ENCODE measurements at places on chromosomes 5 and 9. TPM values are rescaled to one million over a fixed set of nuclear protein-coding genes. Genes with fewer than 3 reads are reported as not detected.

ENHO gene
- not detected for total RNA-seq

COMMD10 gene
- total RNA-seq: 62.6 TPM

TCF7 gene
- 11.8 TPM for total RNA-seq

DNA sequence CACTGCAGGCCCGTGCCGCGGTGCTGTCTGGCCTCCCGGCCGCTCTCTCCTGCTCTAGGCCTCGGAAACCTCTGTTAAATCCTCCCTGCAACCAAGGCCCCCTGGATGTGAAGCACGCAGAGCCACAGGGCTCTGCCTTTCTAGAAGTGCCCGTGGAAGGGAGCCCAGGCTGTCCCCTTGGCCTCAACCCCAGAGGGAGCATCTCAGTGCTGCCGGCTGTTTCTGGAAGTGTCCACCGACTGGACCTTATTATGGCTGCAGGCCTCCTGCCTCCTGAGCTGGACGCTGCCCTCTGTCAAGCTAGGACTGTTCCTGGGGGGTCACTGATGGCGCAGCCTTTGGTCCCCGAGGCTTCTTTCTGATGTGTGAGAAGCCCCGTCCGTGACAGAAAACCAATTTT is 40.4 kb upstream of the PHYKPL start:
- H3K4me1 ChIP-seq: peaks cover 21% of the 10 kb centered on the region
- no peaks in the 10 kb centered on the region for H3K27me3 ChIP-seq
- DNase-seq: no peak
- H3K36me3 ChIP-seq: no peaks in the 10 kb centered on the region

DNA sequence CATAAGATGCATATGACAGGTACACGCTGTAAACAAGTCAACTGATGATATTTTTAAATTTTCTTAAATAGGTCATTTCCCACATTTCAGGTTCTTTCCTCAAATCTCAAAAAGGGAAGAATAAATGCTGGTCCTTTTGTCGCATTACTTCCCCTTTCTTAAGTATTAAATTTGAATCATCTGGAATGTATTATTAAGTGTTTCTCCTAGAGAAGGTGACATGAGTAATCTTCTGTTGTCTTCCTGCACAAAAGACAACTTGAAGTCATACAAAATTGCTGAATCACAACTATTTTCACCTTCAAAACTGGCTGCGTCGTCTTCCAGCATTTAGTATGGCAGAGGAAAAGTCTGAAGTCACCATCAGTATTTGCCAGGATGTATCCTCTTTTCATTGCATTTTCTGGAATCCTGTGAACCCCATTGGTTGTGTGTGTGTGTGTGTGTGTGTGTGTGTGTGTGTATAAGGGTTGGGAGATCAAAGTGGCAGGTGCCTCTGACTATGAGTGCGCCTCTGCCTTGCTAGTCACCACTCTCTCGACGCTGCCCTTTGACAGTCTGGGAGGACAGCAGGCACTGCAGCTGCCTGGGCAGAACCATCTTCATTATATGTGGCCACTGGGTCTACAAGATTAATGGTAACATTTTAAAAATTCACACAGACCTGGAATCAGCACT is 86.9 kb downstream of the MVB12B start:
- H3K27me3 ChIP-seq: no peaks in the 10 kb centered on the region
- DNase-seq: no peak
- peaks cover 20% of the 10 kb centered on the region for H3K4me1 ChIP-seq
- H3K4me3 ChIP-seq: no peak overlapping the region
- no peak overlapping the region for H3K27ac ChIP-seq

DNA sequence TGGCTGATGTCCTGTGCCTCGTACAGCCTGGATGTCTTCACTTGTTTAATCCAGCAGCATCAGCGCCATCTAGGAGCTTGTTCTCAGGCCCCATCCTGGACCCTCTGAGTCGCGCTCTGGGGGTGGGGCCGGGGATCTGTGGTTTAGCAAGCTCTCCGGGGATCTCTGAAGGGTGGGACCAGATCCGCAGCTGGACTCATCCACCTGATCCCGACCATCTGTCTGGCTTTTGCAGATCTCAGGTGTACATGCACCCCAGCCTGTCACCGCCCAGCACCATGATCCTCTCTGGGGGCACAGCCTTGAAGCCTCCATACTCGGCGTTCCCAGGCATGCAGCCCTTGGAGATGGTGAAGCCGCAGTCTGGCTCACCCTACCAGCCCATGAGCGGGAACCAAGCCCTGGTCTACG is 15.1 kb upstream of the POMT1 start:
- H3K27me3 ChIP-seq: no peaks in the 10 kb centered on the region
- no peaks in the 10 kb centered on the region for H3K4me1 ChIP-seq
- no peak for DNase-seq
- H3K4me3 ChIP-seq: no peak overlapping the region

DNA sequence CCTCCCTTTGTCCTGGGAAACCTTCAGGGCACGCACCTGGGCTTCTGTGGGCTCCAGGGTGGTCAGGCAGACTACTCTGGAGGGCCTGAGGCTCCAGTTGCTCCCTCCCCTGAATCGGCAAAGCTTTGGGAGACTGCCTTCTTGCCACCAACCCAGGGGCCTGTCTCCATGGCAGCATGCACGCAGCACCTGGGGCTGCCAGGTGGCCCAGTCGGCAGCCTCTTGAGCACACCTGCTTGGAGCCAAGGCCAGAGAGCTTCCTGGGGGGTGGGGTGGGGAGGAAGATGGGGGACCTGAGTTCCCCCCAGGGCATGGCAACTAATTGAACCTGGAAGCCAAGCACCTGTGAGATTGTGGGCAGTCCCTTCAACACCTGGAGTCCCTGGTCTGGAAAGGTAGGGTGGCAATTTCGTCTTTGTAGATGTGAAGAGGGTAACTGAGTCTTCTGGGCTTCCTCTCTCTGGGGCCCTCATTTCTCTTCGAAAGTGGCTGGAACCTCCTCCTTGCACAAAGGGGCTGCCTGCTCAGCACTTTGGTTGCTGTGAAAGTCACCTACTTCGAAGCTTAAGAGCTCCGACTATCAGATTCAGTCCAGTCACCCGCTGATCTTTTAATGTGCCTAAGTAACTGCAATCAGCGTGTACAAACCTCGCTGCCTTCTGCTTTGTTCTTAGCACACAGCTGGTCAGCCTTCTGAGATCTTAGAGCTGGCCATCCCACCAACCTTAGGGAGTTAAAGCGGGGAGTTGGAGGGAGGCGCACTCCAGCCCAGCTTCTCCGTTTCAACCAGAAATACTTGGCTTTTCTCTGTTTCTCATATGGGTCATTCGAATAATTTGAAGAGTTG is 4.0 kb downstream of the RNF183 start:
- H3K27ac ChIP-seq: no peak overlapping the region
- DNase-seq: no peak
- no peaks in the 10 kb centered on the region for H3K4me1 ChIP-seq
- no peak overlapping the region for H3K4me3 ChIP-seq

GRCh38 chr5:151896031-151896691 is 28.5 kb downstream of the GLRA1 start:
- H3K36me3 ChIP-seq: no peaks in the 10 kb centered on the region
- no peaks in the 10 kb centered on the region for H3K27me3 ChIP-seq
- peak; percentile 9 for DNase-seq
- H3K27ac ChIP-seq: no peak overlapping the region

DNA sequence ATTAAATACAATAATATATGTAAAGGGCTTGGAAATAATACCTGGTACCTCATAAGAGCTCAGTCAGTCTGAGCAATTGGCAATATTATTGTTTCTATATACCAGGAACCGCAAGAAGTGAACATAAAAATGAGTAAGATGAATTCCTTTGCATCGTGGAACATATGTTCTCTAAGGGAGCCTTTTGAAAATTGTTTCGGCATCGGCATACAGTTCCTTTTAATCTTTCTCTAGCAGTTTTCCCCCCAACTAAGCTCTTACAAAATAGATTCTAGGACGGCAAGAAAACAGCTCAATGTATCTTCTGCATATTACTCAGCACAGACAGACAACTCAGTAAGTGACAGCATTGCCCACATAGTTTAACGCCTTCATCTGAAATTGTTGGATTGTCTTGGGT is 426.6 kb upstream of the WWC1 start:
- no peak overlapping the region for H3K4me3 ChIP-seq
- H3K27ac ChIP-seq: no peak overlapping the region

DNA sequence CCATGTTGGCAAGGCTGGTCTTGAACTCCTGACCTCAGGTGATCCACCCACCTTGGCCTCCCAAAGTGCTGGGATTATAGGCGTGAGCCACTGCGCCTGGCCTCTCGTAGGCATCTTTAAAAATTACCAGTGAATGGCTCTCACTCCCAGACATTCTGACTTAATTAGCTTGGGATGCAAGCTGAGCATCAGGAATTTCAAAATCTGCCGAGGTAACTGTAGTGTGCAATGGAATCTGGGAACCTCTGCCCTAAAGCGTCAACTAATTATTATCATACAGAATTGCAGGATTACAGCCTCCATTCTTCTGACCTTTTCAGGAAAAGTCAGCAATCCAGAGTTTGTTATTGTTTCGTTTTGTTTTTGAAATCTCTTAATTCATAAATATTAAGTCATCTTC is 213.4 kb upstream of the DMAC1 start:
- H3K4me1 ChIP-seq: no peaks in the 10 kb centered on the region
- no peaks in the 10 kb centered on the region for H3K27me3 ChIP-seq
- H3K36me3 ChIP-seq: no peaks in the 10 kb centered on the region
- no peak overlapping the region for H3K27ac ChIP-seq

DNA sequence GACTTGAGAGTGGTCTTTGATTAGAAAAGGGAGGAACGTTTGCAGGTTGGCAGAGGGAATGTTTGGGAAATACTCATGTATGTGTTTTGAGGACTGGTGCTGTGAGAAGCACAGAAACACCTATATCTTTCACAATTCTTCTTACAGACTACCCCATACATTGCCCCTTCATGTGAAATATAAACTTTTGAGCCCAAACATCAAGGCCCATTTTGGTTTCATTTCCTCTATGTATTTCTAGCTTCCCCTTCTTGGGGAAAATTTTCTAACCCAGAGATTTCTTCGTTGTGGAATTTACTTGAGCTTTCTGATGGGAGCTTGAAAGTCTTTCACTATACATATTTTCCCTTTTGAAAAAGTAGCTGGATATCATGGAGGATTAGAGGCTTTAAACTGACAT is 67.6 kb downstream of the FYB1 start:
- no peaks in the 10 kb centered on the region for H3K36me3 ChIP-seq
- no peaks in the 10 kb centered on the region for H3K27me3 ChIP-seq
- H3K4me1 ChIP-seq: no peaks in the 10 kb centered on the region
- no peak overlapping the region for H3K4me3 ChIP-seq

GRCh38 chr5:98865690-98866089 is 63.1 kb downstream of the CHD1 start:
- H3K27me3 ChIP-seq: no peaks in the 10 kb centered on the region
- H3K36me3 ChIP-seq: peaks cover 22% of the 10 kb centered on the region
- no peak for DNase-seq
- H3K27ac ChIP-seq: no peak overlapping the region
- H3K4me1 ChIP-seq: peaks cover 7% of the 10 kb centered on the region
- no peak overlapping the region for H3K4me3 ChIP-seq

DNA sequence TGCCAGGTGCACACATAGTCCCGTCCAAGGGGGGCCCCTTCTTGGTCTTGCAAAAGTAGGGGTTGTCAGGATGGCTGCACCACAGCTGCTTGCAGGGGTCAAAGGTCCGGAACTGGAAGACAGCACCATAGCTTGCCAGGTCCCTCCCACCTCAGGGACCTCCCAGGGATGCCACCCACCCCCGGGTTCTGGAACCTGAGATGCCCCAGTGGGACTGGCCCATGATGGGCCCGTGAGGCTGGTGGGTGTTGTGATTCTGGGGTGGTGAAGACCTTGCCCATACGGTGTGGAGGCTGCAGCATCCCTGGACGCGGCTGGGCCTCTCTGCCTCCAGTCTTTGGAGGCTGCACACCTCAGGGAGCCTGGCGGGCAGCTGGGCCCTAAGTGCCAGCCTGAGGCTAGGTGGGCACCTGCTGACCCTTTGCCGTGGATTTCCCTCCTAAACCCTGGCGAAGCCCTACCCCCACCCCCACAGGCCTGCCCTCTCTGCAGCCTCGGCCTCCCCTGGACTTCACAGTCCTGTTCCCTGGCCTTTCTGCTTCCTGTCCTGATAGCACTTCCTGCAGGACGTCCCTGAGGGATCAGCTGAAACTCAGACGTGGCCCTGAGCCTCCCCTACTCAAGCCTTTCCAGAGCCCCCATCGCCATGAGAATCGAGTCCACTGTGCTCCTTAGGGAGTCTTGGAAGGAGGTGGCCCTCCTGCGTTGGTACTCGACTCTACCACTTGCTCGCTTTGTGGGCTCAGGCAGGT is 92.1 kb downstream of the ZNF354C start:
- no peak overlapping the region for H3K4me3 ChIP-seq
- no peaks in the 10 kb centered on the region for H3K4me1 ChIP-seq
- no peak for DNase-seq
- no peak overlapping the region for H3K27ac ChIP-seq
- no peaks in the 10 kb centered on the region for H3K36me3 ChIP-seq

GRCh38 chr5:30926218-30926617 is 267.3 kb upstream of the CDH6 start:
- no peak for DNase-seq
- H3K27ac ChIP-seq: no peak overlapping the region
- no peaks in the 10 kb centered on the region for H3K4me1 ChIP-seq

DNA sequence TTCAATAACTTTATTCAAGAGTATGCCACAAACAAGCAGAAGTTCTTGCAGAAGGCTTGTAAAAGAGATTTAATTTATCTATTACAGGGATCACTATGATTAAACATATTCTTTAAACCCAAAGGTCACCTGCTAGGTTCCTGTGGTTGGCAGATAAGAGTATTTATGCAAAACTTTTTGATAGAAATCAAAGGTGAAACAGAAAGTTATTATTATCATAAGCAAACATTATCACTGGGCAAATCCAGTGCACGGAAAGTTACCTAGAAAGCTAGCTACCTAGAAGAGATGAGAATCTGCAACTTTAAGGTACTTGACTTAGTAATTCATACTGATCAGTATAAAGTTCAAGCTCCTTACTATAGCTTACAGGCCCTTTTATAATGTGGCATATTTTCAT is 3.2 kb downstream of the STARD4 start:
- H3K36me3 ChIP-seq: no peaks in the 10 kb centered on the region
- peaks cover 4% of the 10 kb centered on the region for H3K4me1 ChIP-seq
- no peak for DNase-seq

DNA sequence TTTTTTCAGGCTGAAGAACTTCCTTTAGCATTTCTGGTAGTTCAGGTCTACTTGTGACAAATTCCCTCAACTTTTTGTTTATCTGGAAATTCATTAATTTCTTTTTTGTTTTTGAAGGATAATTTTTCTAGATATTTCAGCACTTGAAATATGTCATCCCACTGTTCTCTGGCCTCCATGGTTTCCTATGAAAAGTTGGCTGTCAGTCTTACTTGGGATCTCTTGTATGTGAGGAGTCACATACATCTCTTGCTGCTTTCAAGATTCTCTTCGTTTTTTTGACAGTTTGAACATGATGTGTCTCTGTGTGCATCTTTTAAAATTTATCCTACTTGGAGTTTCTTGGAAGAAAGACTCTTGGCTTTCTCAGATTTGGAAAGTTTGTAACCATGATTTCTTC is 79.5 kb downstream of the RIC1 start:
- H3K27me3 ChIP-seq: no peaks in the 10 kb centered on the region
- H3K4me3 ChIP-seq: no peak overlapping the region
- no peak for DNase-seq
- H3K36me3 ChIP-seq: no peaks in the 10 kb centered on the region
- peaks cover 7% of the 10 kb centered on the region for H3K4me1 ChIP-seq

- H3K27me3 ChIP-seq: no peaks in the 10 kb centered on the region
- no peaks in the 10 kb centered on the region for H3K4me1 ChIP-seq
- DNase-seq: no peak
- H3K4me3 ChIP-seq: no peak overlapping the region
- H3K27ac ChIP-seq: no peak overlapping the region
- no peaks in the 10 kb centered on the region for H3K36me3 ChIP-seq
Observed at GRCh38 chr9:106387965-106388364, 475.0 kb upstream of the ZNF462 start.

GRCh38 chr5:113632996-113633395 is 119.5 kb downstream of the YTHDC2 start:
- H3K27me3 ChIP-seq: no peaks in the 10 kb centered on the region
- H3K4me1 ChIP-seq: no peaks in the 10 kb centered on the region
- no peak overlapping the region for H3K27ac ChIP-seq
- no peak overlapping the region for H3K4me3 ChIP-seq
- no peaks in the 10 kb centered on the region for H3K36me3 ChIP-seq
